ENCODE measurements at places on chromosomes 5 and 9.

GRCh38 chr9:116322521-116322920 is 168.9 kb downstream of the PAPPA start:
- no peak for DNase-seq

GRCh38 chr5:171738501-171738900 is 47.1 kb upstream of the SMIM23 start:
- DNase-seq = no peak

DNA sequence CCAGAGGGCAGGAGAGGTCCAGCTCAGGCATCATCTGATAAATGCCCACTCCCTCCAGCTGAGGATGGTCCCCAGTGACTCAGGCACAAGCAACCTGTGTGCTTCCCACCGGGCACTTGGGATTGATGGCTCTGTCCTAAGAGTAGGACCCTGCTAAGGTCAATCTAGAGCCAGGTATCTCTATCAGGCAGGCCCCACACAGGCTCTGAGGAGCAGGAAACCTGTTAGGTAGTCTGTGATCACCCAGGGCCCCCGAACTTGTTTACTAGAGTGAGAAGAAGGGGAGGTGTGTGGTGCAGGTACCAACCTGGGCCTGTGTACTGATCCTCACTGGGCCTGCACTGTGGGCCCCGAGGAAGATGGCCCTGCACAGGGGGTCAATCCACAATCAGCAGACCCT is 119.6 kb upstream of the FSTL4 start:
- DNase-seq = no peak

DNA sequence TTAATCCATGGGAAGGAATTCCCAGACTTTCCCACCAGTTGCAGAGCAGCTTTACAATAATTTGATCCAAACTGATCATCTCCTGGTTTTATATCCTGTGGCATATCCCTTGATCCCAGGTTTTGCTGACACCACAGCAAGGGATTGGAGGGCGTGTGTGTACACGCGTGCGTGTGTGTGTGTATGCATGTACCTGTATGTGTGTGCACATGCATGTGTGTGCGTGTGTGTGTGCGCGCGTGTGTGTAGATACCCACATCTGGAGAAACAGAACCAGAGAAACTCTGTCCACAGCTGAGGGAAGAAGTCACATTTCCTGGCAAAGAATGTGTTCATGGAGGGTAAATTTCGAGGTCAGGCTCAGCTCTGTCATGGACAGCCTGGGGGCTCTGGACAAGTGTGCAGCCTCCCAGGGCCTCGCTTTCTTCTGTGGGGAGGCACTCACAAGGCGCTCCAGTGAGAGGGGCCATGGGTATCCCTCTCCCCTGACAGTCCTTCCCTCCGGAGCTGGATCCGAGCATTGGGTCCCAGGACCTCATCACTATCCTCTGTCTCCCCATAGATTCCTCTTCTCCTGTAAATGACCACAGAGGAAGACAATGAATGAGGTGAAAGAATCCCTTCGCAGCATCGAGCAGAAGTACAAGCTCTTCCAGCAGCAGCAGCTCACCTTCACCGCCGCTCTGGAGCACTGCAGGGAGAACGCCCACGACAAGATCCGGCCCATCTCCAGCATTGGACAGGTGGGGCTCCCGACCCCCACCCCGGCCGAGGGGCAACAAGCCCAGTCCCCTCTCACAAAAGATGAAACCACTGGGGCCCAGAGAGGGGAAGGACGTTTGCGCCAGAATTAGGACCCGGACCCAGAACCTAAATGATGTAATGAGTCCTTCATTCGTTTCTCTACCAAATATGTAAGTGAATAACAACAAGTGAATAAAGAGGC is 4.9 kb downstream of the SPACA9 start:
- no peak for DNase-seq

DNA sequence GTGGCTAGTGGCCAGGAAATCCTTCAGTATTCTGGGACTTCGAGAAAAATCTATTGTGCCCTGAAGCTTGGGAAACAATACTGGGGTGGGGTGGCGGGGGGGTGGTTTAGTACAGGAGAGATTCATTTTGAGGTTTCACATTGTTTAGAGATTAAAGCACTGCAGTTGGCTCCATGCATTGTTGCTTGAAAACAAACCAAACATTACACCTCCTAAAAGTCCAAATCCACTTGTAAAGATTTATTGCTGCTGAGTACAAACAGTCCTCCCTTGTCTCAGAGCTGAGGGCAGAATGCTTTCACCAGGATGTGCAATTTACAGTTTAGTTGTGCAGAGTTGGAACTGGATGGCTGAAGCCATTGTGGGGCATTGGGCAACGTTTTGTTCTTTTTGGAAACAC is 49.4 kb downstream of the GGTA1 start:
- DNase-seq = no peak
